ENCODE measurements at places on chromosomes 4 and X. TPM values are rescaled to one million over a fixed set of nuclear protein-coding genes. Genes with fewer than 3 reads are reported as not detected.

Gene ZNF732
- not detected for total RNA-seq

Gene RBM46
- not detected for total RNA-seq

Gene MGAT4D
- total RNA-seq = not detected

Gene ANXA10
- not detected for total RNA-seq

Gene DCK
- total RNA-seq = 39.7 TPM

Data from spleen (tissue), 13 donors.